ENCODE measurements at places on chromosomes 7 and 10.

GRCh38 chr10:24740714-24741113 is 17.0 kb upstream of the ARHGAP21 start:
- no peak for DNase-seq

GRCh38 chr10:65358565-65358964 is 1567.3 kb upstream of the LRRTM3 start:
- DNase-seq = no peak

DNA sequence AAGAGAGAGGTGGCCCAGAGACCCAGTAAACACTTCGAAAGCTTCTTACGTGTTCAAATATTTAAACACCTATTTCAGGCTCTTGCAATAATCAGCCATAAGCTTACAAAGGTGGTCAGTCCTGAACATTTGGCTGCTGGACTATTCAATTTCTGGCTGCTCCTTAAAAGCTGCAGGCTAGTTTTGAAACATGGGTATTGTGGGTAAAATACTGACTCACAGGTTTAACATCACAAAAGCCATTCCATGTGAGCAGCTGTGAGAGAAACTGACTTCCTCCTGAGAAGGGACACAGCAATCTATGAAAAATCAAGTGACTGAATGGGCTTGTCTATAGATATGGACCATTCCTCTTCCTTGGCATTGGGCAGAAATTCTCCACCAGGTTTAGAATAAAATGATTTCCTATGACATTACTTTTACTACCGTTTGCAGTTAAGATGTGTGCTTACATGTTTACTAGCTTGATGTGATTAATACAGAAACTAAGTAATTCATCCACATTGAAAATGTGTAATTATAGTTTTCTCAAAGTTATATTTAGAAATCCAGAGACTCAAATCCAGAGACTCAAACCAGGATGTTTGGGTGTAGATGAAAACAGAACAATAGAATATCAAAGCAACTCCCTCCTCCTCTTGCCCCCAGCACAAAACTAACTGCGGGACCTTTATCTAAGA is 252.3 kb downstream of the GATA3 start:
- DNase-seq = no peak

DNA sequence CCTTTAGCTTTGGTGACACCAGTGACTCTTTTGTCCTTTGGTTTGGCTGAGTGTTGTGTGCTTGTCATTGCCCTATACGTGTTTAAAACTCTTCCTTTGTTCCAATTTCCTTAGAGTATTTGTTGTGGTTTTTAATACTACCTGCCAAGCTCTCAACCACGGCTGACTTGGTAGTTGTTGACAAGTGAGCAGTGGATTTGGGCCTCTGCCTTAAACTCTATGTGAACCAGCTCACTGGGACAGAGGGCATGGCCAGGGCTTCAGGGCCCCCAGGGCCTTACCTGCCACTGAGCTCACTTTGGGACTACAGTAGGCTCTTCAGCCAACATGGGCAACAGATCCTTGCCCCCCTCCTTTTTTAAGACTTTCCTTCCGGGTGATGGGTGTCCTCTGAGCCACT is 9.6 kb upstream of the DMBT1 start:
- no peak for DNase-seq

DNA sequence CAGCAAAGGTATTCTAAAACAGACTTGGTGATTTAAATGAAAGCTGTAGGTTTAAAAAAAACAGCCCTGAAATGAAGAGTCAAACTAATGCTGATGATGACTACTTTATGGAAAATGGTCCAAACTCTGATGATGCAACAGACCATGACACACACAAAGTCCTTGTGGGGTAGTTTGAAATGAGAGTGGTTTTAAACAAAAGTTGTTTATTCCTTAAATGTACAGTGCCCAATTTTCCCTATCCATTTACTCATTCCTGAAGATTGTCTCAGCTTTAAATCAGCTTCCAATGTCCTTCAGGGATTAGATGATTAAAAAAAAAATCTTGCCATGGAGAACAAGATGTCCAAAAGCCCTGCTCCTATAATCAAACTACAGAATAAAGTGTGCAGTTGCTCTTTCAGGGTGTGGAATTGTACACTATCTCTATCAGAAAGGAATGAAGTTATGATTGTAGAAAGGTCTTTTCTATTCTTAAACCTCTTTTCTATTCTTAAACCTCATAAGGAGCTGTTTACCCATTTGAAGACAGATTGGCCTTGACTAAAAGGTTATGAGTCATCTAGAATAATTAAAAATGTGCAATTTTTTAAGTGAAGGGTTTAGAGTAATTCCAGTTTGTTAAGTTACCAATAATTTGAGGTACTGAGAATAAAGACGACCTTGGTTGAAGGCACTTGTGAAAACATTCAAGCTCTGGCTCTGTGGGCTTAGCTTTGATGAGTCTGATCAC is 70.2 kb upstream of the ITGA8 start:
- no peak for DNase-seq

DNA sequence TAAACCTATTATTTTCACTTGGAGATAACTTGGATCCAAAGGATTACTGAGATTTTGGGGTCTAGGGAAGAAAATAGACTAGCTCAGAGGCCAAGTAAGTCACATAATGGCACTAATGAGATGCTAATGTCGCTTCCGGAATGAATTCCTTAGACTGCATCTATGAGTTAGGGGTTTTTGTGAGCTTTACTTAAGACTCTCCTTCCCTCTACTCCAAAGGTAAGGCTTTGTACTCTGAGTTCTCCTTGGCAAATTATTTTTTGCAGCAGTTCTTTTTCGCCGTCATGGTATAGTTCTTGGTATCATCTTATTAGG is 143.9 kb upstream of the KLF14 start:
- no peak for DNase-seq
